ENCODE measurements at places on chromosomes 3 and 15.

GRCh38 chr15:70863450-70864218 is 9.7 kb upstream of the LARP6 start:
- DNase-seq, result no peak

- no peak for DNase-seq
Measured at GRCh38 chr3:194357681-194358080, 6.6 kb upstream of the CPN2 start.

DNA sequence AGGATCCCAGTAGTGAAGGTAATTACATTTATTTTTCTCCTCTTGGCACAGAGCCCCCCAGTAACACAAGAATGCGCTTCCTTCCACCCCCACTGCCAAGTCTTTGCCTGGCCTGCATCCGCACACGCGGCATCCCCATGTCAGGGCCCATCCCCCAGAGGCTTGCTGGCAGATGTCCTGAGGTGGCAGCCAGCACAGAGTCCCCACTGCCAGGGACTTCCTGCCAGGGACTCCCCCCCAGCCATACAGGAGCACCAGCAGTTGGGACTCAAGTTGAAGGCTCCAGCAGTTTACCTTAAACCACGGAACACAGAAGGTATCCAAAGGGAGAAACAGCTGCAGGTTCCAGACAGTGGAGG is 41.0 kb downstream of the MEGF11 start:
- no peak for DNase-seq

- no peak for DNase-seq
Measured at GRCh38 chr3:141383555-141384129, 15.3 kb downstream of the ZBTB38 start.

DNA sequence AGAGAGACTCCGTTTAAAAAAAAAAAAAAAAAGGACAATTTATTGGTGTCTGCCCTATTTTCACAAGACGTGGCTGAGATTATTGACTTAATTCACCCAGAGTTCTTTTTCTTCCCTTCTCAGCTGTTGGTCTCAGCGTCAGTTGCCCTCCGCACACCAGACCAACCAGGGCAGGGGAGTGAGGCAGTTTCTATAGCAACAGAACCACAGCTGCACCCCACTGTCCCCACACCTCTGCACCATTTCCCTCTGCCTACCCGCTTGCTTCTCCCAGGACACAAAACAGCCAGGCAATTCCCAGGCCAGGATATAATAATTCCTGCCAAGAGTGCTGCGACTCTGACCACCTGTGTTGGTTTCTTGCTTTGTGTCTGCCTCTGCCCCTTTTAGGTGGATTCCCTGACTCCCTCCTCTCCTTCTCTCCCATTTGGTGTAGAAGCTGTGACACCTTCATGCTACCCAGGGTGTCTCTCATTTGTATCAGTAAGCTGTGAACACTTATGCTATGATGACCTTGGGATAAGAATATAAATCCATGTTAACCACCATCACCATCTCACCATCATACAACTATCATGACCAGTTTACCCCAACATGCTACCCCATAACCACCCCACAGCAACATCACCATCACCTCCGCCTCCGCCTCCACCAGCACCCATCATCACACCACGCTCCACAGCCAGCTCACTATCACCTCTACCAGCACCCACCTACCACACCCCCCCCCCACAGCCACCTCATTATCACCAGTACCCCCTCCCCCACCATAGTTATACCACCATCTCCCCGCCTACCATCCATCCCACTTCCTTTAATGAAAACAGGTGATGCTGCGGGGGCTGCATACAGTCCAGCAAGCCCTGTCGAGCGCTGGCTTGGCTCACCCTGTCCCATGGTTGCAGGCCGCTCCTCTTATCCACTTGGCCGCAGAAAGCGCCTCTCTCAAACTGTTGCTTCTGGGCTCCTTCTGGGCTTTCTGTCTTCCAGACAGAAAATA is 589 bp downstream of the EPB42 start:
- no peak for DNase-seq

DNA sequence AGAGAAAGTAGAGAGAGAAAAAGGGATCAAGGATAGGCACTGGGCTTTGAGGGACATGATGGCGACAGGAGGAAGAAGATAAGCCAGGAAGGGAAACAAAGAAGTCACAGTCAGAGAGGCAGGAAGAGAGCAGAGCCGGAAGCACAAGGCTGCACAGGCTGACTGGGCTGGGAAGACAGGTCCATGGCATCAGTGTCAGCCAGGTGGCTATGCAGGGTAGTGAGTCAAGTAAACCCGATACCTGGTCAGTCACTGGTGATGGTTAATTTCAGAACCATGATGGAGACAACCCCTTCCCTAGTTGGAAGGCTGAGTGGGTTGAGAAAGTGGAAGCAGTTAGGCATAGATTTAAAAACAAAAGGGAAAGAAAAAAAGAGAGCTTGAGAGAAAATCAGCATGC is 203.8 kb downstream of the EPHB1 start:
- DNase-seq, result no peak

- no peak for DNase-seq
Measured at GRCh38 chr3:53226841-53227407, 28.9 kb downstream of the TKT start.

DNA sequence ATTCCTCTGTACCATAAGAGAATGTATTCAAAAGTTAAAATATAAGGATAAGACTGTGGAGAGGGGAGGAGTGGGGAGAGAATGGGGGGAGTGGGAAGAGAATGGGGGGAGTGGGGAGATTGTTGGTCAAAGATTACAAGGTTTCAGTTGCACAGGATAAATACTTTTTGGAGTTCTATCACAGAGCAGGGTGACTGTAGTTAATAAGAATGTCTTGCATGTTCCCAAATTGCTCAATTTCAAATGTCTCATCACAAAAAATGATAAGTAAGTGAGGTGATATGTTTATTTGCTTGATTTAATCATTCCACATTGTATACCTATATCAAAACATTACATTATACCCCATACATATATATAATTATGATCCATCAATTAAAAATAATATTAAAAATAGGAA is 23.0 kb upstream of the MEF2A start:
- DNase-seq, result no peak

DNA sequence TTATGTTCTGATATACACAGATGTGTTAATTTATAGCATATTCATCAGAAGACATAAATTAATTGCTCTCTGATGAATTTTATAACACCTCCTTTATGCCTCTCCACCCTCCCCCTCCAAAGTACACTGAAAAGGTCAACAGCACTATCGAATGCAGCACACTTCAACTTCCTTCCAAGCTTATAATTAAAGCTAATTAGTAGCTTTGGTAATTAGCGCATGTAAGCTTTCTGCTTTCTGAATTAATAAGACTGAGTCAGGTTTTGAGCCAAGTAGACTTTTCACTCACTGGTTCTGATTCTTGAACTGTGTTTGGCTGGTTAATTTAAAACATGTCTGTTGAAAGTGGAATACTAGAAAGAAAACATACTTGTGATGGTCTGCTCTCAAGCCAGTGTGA is 760.8 kb upstream of the CFAP20DC start:
- no peak for DNase-seq

DNA sequence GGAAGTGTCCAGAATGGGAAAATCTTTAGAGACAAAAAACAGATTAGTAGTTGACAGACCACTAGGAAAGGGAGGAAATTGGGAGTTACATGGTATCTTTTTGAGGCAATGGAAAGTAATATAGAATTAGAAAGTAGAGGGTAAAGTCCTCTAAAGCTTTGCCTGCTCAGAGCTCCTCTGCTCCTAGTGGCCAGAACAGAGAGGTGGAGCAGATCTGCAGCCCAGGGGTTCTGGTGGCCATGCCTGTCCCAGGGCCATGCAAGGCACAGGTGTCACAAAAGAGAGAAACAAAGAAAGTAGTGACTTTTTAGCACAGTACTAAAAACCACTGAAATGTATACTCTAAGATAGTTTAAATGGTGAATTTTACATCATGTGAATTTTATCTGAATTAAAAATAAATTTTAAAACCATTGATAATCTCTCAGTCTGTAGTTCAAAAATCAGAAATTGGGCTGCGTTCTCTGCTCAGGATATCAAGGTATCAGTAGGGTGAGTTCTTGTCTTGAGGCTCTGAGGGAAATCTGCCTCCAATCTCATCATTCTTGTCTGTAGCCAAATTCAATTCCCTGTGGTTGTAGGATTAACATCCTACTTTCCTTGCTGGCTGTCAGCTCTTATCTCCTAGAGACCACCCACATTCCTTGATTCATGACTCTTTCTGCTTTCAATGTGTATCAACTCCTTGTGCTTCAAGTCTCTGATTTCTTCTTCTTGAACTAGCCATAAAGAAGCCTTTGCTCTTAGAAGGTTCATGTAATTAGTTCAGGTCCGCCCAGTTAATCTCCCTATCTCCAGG is 23.6 kb downstream of the PYGO1 start:
- no peak for DNase-seq

- DNase-seq, result no peak
Measured at GRCh38 chr3:127831723-127832172, 9.4 kb upstream of the MGLL start.

- no peak for DNase-seq
Measured at GRCh38 chr3:52237657-52238172, 1.2 kb downstream of the TWF2 start.

GRCh38 chr15:99121691-99122410 is 17.0 kb downstream of the SYNM start:
- DNase-seq, result no peak

- DNase-seq, result no peak
Measured at GRCh38 chr3:15148614-15149013, 49.7 kb upstream of the RBSN start.

DNA sequence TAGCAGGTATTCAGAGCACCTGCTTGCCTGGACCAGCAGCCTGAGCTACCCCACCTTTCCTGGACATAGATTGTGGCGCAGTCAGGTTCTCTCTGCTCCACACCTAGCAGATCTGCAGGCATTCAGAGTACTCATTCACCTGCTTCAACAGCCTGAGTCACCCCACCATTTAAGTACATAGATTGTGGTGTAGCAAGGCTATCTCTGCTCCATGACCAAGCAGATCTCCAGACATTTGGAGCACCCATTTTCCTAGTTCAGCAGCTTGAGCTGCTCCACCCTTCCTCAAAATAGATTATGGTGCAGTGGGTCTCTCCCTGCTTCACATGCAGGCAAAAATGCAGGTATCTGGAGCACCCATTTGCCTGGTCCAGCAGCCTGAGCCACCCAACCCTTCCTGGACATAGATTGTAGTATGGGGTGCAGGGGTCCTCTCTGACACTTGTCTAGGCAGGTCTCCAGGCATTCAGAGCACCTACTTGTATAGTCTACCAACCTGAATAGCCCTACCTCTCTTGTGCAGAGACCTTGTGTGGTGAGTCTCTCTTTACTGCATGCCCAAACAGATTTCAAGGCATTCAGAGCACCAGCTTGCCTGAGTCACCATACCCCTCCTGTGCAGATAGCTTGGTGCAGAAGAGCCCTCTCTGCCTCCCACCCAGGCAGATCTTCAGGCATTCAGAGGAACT is 466.0 kb upstream of the THBS1 start:
- DNase-seq, result no peak

DNA sequence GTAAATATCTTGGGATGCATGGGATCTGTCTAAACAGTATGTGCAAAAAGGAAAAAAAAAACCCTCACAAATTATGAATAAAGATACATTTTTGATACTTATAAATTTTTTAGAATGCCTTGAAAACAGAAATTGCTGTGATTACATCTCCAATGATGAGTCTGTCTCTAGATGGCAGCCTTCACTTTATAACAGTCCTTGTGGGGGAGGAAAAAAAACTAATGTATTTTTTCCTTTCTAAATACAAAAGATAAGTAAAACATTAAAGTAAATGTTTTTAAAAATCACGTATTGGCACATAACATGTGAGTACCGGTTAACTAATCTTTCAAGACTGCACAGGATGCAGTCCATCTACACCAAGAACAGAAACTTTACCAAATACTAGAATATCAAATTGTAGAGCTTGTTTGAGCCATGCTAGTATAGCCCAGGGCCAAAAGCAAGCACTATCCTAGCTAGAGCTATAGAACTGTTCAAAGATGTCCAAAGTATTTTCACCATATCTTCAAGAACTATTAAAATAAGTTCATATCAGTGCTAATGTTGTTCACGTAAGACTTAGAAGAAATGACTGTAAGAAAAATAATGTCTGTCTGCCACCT is 206.4 kb downstream of the STAG1 start:
- no peak for DNase-seq

GRCh38 chr3:195524171-195524896 is 18.8 kb downstream of the PPP1R2 start:
- no peak for DNase-seq

GRCh38 chr3:24264748-24265158 is 229.9 kb downstream of the THRB start:
- no peak for DNase-seq

- DNase-seq, result no peak
Measured at GRCh38 chr3:141485641-141486495, 959 bp upstream of the RASA2 start.

- DNase-seq, result peak; percentile 44
Measured at GRCh38 chr15:65286704-65287519, at the start of gene PARP16. PARP16 (minus strand) TSS chr15:65286883; CDS start chr15:65286426, 457 bp downstream.

DNA sequence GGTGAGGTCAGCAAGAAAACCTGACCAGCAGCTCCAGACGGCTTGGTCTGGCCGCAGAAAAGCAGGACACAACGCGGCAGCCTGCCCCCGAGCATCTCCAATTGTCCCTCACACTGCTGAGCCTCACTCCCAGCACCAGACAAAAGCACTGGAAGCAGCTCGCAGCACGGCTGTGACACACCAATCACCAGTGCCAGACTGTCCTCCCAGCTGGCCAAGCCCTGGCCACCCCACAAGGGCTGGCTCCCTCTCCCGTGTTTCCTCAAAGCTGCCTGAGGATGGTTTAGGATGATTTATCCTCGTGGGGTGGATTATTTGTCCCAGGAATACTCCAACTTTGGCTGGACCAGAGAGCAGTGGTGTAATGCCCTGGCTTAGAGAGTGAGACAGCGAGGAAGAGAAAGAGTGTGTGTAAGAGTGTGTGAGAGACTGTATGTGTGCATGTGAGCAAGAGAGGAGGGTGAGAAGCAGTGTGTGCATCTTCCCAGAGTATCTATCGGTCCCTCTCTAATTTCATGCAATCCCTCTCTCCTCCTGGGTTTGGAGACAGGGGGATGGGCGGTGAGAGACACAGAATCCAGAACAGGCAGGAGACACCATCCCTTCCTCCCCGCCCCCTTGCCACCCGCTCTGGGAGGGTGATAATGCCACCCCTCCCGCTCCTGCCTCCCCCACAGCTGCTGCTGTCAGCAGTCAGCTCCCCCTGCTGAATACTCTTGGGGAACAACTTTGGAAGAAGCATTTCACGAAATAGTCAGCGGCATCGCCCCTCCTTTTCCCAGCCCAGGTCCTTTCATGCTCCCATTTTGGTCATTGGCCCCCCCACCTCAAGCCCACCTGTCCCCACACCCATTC is 34.2 kb downstream of the SEMA5B start:
- DNase-seq, result no peak

All from fibroblast of skin of left biceps (primary cell).